ENCODE measurements at places on chromosomes 2 and 18.

GRCh38 chr2:116809109-116809508, 1005.4 kb upstream of the DDX18 start:
- no peak for DNase-seq

DNA sequence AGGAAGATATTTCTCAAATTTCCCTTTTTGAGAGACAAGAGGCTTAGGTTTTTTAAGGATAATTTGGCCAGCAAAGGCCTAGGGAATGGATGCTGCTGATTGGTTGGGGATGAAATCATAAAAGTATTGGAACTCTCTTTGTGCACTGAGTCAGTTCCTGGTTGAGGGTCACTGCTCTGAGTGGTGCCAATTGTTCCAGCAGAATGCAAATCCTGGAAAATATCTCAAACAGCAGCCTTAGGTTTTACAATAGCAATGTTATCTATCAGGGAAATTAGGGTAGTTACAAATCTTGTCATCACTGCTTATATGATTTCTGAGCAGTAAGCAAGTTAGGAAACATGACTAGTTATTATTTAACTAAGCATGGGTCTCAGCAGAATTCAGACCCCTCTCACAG, 96.2 kb downstream of the RAD51AP2 start:
- DNase-seq: no peak

GRCh38 chr2:153509133-153509532, 30.6 kb upstream of the RPRM start:
- no peak for DNase-seq

GRCh38 chr2:95317123-95317500, 20.0 kb downstream of the KCNIP3 start:
- no peak for DNase-seq

DNA sequence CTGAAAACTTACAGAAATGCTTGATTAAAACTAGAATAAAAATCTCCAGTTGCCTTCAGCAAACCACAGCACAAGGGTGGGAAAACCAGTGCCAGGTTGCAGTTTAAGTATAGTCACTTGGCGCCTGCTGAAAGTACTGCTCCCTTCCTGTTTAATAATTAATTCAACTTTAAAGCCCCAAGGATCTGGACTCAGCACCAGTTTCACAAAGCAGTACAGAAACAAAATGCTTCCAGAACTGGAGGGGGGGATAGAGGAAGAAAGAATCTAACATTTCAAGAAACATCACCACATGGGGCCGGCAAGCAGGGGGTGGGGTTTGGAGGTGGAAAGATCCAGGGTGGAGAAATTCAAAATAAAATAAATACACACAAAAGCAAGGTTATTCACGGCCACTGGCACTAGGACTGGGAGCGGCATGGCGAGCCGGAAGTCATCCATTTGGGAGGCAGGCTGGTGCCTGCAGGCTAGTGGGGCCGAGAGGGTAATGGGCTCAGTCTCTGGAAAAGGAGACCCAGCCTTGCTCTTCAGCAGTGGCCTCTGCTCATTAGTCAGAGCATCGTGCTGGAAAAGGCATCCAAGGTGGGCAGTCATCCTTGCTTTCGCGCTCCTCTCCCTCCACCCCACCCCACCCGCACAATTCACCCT, 85.8 kb downstream of the POU3F3 start:
- DNase-seq: no peak

DNA sequence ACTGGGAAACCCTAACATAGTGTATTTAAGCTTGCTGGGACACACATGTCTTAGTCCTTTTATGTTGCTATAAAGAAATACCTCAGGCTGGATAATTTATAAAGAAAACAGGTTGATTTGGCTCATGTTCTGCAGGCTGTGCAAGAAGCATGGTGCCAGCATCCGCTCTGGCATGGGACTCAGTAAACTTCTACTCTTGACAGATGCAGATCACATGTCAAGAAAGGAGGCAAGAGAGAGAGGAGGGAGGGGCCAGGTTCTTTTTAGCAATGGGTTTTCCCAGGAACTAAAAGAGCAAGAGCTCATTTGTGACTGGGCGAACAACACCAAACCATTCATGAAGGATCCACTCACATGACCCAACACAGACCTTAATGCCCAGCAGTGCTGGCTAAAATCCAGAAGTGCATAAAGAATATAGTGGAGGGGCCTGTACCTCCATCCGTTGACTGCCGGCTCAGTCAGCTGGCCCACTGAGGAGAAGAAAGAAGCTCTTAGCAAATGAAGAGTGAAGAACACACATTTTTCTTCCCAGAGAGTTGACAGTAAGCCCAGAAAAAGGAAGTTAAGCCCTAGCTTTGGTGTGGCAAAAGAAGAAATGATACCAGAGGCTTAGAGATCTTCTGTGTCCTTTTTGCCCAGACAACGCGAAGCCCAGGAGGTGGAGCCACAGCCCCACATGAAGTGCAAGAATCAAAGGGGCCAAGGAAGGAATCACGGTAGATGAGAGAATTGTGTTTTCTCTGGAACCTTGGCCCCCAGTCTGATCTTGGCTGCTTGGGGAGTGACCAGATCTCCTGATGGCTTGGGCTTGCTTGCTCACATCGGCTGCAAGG, 183.5 kb upstream of the FAM98A start:
- no peak for DNase-seq

GRCh38 chr18:70195852-70196434, 9.5 kb downstream of the RTTN start:
- DNase-seq: no peak

DNA sequence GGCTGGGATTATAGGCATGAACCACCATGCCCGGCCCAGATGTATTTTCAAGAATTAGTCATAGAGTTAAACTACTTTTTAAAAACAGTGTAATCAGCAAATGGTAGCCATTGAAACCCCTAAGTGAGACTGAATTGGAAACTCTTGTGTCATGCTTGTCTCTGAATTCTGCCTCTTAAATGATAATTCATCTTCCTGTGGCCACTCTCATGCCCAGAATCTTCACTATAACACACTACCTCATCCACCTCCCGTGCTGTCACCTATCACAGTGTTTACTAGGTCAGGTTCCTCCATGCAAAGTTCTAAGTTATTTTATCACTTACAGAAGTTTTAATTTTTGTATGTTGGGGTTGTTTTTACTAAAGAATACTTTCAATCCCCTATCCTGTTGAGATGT, 197.5 kb downstream of the PHLPP1 start:
- no peak for DNase-seq

GRCh38 chr2:223102450-223102849, 50.5 kb downstream of the KCNE4 start:
- no peak for DNase-seq

DNA sequence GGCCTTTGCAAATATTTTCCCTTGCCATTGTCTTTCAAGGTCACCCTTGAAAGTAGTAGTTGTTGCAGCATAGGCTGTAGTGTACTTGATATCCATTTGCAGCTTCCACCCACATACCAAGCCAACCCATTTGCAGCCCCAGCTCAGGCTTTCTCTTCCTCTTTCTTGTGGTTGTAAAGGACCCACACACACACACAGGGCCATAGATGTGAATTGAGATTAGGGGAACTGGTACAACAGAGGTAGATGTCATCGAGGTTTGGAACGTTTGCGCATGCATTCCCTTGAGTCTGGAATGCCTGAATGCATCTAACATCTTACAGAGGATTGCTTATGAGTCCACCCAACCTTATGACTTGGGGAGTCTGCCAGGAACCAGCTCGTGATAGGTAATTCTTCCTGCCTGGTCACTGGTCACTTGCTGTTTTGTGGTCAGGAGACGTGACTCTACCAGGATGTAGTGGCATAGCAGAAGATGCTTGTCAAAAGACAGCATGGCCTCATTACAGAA, 91.9 kb downstream of the MRPS9 start:
- no peak for DNase-seq

DNA sequence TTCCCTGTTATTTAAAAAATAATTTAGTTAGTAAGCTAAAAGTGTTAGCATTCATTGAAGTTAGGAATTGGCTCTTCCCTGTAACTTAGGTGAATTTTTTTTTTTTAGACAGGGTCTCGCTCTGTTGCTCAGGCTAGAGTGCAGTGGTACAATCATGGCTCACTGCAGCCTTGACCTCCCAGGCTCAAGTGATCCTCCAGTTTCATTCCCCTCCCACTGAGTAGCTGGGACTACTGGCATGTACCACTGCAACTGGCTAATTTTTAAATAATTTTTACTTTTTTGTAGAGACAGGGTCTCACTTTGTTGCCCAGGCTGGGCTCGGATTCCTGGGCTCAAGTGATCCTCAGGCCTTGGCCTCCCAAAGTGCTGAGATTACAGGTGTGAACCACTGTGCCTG, 66.4 kb downstream of the CERS6 start:
- no peak for DNase-seq

GRCh38 chr18:3172097-3172496, 47.7 kb downstream of the MYOM1 start:
- DNase-seq: no peak

DNA sequence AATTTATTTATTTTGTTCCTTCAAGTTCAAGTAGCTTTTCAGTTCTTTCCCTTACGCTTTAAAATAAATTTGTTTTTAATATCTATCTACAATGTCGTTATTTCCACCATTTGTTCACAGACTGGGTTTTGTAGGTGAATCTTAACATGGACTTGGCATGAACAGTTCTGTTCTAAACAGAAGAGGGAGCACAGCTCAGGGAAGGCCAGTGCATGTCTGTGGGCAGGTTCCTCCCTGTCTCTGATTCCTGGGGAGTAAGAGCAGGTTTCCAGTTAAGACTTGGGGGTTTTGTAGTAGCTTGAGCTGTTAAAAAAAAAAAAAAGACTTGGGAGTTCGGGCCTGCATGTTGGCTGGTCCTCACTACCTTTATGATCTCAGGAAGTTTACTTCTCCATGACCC, 11.1 kb downstream of the TTL start:
- DNase-seq: no peak

DNA sequence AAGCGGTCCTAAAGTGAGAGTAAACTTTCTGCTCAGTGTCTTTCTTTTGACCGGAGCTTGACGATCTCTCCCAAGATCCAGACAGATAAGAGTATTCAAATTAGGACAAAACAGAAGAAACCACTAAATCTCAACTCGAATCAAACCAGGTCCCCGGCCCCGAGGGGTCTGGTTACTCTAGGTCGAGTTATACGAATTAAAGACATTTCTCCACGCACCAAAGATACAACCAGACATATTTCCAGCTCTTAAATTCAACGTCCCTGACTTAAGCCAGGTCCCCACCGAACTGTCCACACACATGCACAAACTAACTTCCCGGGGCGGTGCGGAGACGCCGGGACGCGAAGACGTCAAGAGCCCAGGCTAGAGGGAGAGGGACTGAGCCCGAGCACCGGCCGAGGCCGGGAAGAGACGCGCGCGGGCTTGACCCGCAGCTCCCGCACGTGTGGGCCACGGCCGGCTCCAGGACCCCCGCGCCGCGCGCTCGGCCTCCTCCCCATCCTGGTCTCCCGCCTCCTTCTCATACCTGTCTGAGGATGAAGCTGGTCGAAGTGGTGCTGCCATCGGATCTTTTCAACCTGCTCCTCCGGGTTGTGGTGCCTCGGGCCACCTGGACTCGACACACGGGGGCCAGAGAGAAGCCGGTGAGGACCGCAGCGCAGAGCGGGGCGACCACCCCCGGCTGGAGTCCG, 896 bp downstream of the CACNB4 start:
- DNase-seq: no peak

- DNase-seq: no peak
These were observed 22.2 kb downstream of the IL1R2 start for GRCh38 chr2:102014041-102014345.

- no peak for DNase-seq
These were observed 25.4 kb downstream of the GREB1 start for GRCh38 chr2:11559066-11559785.

DNA sequence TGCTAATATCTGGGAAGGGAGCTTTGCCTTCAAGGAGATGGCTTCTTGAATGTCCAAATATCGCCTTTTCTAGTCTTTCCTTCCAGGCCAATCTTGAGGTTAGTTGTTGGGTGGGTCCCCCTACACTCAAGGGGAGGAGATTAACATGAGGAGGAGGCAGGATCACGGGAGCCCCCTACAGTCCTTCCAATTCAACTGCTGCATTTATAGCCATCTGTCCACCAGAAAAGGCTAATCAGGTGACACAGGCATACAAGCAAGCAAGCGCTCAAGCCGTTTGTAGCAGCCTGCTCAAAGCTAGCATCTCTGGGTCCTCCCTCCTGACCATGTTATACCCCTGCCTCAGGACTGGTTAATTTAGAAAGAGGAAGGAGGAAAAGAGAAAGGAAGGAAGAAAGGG, 87.6 kb downstream of the MRPS9 start:
- DNase-seq: no peak

DNA sequence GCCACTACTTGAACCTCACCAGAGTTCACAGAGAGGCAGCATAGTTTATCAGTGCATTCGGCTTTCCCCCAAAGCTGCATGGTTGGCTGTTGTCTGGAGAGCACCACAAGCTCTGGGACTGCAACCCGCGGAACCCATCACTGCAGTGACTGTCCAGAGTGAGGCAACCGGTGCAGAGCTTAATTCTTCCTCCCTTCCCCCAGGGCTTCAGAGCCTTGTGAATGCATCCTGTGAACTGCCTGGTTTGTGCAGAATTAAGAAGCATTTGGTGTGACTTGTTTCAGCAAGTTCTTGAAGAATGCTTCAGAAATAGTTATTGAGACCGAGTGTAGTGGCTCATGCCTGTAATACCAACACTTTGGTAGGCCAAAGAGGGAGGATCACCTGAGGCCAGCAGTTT, 99.2 kb upstream of the FOSL2 start:
- no peak for DNase-seq

- no peak for DNase-seq
These were observed 61.4 kb downstream of the DYM start for GRCh38 chr18:49399003-49399402.

DNA sequence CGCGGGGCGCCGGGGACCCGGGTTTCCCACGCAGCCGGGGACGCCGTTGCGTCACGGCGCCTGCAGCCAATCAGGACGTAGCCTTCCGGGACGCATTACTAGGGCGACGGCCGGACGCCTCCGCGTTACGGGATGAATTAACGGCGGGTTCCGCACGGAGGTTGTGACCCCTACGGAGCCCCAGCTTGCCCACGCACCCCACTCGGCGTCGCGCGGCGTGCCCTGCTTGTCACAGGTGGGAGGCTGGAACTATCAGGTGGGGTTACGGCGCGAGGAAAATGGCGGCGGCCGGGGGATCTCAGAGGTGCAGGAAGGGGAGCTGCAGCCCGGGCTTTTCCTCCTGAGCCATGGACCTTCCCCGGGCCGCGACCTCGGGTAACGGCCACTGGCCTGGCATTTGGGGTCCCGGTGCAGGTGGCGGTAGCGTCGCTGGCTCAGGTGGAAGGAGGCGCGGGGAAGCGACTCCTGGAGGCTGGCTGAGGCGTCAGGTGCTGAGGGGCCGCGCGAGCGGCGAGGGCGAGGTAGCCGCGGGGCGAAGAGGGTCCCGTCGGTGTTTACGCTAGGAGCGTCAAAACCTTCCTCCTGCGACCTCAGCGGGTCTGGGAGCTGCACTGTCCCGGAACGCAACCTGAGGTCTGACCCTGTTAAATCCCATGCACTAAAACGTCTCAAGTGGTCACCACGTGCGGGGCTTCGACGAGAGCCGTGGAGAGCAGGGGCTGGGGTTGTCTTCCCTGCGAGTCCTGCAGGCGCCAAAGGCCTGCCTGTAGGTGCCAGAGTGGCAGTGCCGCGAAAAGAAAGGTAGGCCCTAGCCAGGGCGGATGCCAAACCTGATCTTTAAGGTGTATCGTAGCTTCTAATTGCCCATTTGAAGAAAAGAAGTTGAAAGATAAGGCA, at the start of gene LCLAT1:
Gene LCLAT1, plus strand, starts transcription at position 98 of the 897 bp plus-strand sequence. CDS start 78,345 bp downstream, outside the sequence.
- DNase-seq: peak; percentile 82

GRCh38 chr2:158228943-158229508, 127.3 kb downstream of the UPP2 start:
- no peak for DNase-seq
